ENCODE measurements at places on chromosomes 5 and 9.

- no peak for DNase-seq
Measured at GRCh38 chr5:52674815-52675545, 112.7 kb upstream of the ITGA1 start.

DNA sequence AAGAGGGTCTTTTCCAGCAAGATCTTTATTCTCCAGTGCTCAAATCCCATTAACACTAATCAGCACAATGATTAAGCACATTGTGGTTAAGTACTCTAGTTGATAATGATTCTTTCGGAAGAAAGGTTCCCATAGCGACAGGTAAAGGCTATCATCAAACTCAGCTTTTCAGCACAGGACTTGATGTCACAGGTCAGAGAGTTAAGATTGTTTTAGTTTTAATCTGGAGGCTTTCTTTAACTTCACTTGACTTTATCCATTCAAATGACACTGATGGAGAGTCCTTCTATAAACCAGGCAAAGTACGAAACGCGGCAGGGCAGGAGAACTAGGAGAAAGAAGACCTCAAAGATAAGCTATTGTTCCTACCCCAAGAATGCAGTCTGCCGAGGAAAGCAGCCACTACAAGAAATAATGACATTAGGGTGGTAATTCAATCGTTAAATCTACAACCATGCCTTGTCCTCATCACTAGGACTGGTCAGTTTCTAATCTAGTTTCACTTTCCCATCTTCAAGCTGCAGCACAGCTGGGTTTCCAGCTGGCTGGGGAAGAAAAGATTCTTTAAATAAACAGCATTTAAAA lies 4.6 kb downstream of the NRG2 start:
- no peak for DNase-seq

DNA sequence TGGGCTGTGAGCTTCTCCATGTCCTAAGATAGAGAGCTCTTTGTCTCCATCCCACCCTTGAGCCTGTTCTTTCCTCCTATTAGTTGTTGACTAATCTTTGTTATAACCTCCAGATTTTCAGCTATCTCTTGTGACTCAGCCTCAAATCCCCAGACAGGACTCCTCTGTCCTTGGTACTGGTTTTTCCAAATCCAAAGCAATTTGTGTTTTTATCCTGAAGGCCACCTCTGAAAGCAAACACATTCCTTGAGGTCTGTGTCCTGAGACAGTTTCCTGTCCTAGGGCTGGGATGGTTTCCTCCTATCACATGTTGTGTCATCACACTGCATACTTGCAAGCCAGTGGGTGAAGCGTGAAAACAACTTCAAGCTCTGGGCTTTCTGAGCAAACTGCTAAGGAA lies 8.5 kb downstream of the TNC start:
- DNase-seq = no peak

DNA sequence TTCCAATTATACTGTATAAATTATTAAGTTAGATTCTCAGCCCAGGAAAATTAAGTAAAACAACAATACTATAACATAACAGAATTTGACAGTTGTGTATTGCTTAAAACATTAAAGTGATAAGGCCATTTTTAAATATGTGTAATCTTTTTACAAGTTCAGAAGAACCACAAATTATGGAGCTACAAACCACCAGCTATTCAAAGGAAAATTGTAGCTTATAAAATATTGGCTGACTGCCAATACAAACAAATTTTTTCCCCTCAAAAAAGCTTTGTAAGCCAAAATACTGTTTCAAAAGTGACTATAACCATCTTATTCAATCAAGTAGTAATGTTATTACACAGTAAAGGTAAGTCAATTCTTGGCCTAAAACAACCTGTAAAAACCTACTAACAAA lies 21.9 kb downstream of the STRBP start:
- no peak for DNase-seq

GRCh38 chr5:14148890-14149671 lies 5.9 kb downstream of the TRIO start:
- DNase-seq = no peak

GRCh38 chr9:18045326-18045725 lies 428.6 kb upstream of the ADAMTSL1 start:
- DNase-seq = no peak

DNA sequence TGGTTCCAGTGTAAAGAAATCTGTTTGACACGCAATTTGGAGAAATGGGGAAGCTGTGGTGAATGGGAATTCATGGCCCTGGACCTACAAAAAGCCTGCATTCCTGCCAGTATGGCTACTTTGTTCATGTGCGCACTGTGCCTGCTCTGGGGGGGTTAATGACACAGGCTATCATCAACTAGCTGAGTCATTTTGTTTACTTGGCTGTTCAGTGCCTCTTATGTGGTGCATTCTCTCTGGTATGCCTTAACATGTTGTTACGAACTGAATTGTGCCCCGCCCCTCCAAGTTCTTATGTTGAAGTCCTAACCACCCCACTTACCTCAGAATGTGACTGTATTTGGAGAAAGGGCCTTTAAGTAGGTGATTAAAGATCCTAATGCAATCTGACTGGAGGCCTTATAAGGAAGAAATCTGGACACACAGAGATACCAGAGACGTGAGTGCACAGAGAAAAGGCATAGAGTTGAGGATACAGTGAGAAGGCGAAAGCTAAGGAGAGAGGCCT lies 20.4 kb upstream of the UBAP1 start:
- DNase-seq = no peak

GRCh38 chr9:32884482-32884881 lies 101.1 kb downstream of the TMEM215 start:
- DNase-seq = no peak

- DNase-seq = no peak
Measured at GRCh38 chr9:97491216-97491999, 10.1 kb upstream of the TMOD1 start.

- no peak for DNase-seq
Measured at GRCh38 chr5:39211773-39212172, 7.6 kb downstream of the FYB1 start.

- DNase-seq = no peak
Measured at GRCh38 chr9:36923025-36923625, 110.9 kb downstream of the PAX5 start.

GRCh38 chr5:93658044-93658443 lies 75.0 kb downstream of the NR2F1 start:
- no peak for DNase-seq

GRCh38 chr5:145902421-145902820 lies 29.6 kb upstream of the GRXCR2 start:
- DNase-seq = no peak

DNA sequence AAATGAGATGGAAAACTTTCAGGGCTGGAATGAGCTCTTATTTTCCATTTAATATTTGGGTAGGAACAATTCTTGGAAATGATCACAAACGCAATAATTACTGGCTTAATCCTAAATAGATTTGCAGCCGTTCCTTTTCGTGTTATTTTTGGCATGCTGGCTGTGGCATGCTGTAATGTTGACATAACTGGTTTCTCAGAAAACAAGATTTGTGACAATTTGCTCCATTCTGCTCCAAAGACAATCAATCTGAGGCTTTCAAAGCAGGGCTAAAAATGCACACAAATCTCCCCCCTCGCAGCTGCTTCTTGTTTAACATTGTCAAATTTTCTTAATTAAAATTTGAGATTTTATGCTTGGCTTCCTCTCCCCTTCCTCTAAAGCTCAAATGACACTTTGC lies 151.2 kb downstream of the TTC39B start:
- peak; percentile 41 for DNase-seq

DNA sequence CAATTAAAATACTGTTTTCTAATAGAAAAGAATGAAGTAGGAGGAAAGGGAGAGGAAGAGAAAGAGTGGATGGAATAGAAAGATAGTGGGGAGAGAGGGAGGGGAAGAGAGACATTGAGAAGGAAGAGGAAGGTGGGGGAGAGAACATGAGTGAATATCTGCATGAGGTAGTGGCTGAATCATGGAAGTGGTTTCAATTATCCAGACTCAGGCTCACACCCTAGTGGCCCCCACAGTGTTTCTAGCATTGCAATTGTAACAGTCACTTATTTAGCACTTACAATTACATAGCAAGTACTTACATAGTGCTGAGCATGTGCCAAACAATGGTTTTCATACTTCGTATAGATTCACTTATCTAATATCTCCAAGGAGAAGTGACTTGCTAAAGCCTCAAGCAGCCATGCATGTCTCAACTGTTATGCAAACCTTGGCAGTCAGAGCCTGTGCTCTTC lies 72.7 kb downstream of the CAST start:
- DNase-seq = no peak

- DNase-seq = no peak
Measured at GRCh38 chr5:81397176-81397575, 3.2 kb upstream of the ACOT12 start.

DNA sequence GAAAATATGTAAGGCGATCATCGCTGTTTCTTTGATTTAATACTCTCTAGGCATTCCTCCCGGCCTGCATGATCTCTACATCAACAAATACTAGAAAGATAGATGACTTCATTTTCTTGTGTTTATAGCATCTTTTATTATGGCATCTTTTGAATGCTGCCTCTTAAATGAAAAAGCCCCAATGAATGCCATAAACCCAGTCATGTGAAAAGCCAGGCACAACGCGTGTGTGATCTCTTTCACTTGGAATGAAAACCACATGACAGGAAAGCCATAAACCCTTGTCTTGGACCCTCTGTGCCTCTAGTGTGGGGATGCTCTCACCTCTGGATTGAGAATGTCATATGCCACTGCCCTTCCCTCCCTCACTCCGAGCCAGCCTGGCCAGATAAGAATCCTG lies 476.2 kb downstream of the SEMA5A start:
- DNase-seq = no peak

GRCh38 chr9:19441730-19442129 lies 32.9 kb downstream of the ACER2 start:
- DNase-seq = no peak

GRCh38 chr5:1699394-1699793 lies 100.2 kb downstream of the MRPL36 start:
- DNase-seq = no peak

GRCh38 chr5:10576121-10576789 lies 12.4 kb downstream of the ANKRD33B start:
- DNase-seq = no peak

DNA sequence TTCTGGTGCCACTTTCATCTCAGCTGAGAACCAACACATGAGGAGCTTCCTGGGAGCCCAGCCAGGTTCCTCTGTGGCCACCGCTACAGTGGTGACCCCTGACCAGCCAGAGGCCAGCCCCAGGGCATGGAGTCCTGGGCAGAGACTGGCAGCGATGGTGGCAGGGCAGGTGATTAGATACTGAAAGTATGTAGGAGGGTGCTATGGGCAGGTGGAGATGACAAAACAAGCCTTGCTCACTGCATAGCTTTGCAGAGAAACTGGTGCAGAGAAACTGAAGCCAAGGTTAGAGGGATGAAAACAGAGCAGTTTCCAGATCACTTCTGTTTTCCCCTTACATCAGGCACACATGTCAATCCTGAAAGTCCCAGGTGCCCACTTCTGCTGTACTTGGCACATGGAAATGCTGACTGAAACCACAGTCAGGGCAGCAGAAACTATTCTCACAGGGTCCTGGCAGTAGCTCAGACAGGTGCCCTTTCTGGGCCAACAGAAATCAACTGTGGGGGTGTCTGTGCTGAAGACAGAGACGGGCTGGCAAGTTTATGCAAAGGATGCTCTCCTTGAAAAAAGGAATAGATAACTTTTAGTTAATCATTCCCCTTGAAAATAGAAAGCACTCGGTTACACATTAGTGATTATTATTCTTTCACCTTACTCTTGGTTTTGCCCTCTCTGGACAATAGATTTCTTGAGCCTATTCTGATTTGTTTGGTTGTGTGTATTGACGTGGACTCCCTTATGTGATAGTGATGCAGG lies 90.3 kb downstream of the ANKRD55 start:
- no peak for DNase-seq

- DNase-seq = no peak
Measured at GRCh38 chr5:126811515-126812198, 34.7 kb downstream of the LMNB1 start.

DNA sequence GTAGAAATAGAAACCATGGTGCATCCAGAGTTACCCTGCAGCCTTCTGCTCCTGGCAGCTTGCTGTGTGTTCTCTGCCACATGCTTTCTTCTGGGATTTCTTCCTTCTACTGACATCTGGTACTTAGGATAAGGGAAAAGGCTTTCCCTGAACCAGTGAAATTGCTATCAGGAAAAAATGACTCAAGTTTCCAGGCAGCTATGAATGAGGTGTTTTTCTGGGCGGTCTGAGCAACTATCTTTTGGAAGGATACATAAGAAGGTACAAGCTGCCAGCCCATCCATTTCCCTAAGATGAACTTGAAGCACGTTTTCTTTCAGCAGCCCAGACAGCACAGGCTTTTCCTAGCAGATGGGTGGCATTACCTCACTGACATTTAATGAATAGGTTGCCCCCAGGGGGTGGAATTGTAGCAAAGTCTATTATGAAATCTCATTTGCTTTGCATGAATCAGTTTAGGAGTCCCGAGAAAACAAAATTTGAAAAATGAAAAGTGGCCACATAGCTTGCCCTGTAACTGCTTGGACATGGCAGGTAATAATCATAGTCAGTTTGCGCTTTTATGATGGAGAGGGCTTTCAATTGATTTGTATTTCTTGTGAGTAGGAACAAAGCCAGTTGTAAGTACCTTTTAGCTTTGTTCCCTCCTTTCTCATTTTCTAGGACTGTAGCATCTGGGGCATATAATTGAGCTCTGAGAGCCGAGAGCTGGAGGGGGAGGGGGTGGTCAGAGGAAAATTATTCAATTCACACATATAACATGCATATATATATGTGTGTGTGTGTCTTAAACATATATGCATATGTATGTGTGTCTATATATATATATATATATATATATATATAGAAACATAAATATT lies 108.5 kb downstream of the C9orf152 start:
- DNase-seq = peak; percentile 34

DNA sequence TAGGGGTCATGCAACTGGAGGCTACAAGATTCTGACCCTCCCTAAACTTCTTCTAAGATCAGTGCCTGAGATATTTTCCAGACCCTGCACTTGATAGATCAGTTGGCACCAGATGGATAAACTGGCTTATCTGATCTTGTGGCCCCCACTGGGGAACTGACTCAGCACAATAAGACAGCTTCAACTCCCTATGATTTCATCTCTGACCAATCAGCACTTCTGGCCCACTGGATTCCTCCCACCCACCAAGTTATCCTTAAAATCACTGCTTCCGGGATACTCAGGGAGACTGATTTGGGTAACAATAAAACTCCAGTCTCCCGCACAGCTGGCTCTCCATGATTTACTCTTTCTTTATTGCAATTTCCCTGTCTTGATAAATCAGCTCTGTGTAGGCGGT lies 2180.4 kb upstream of the WWC1 start:
- no peak for DNase-seq

- DNase-seq = no peak
Measured at GRCh38 chr5:109571785-109572184, 117.9 kb upstream of the MAN2A1 start.
